NCI-H1105 (cell line): ENCODE measurements at places on chromosomes 6 and 20.

- no peak for DNase-seq
These were observed 4.8 kb upstream of the TMEM14A start for GRCh38 chr6:52666071-52666470.

- no peak for DNase-seq
These were observed 2.4 kb upstream of the BPIFA2 start for GRCh38 chr20:33165416-33166055.

DNA sequence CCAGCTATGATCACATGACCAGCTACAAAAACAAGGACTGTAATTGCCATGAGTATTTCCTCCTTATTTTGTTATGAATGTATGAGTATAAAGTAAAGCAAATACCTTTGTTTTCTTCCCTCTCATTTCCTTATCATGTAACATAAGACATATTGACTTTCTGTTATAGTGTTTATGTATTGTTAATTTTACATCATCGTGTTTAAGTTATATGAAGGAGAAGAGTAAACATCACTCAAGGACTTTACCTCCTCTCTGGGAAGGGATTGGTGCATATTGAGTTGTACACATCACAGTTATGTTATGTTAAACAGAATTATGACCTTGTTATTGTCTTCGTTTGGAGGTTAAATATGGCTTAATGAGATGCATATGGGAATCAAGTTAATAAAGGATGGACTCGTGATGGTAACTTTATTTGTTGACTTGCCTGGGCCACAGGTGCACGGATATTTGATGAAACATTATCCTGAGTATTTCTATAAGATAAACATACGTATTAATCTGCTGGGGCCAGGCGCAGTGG is 57.3 kb upstream of the CNKSR3 start:
- no peak for DNase-seq

DNA sequence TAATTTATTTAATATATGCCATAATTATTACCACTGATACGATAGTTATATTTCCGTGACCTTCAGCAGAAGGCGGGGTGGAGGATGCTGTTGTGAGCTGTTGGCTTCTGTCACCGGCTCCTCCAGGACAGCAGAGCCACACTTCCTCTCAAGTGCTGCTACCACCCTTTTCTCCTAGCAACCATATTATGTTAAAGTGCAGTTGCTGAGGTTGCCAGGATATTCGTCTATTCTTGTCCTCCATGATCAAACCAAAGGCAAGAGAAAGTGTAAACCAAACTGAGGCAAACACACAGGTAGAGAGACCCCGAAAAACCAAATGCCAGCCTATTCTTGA is 27.8 kb downstream of the RGS17 start:
- no peak for DNase-seq

- DNase-seq: no peak
These were observed 167.5 kb downstream of the GPX5 start for GRCh38 chr6:28693033-28693750.

- no peak for DNase-seq
These were observed 90.9 kb downstream of the PRND start for GRCh38 chr20:4812641-4813075.

DNA sequence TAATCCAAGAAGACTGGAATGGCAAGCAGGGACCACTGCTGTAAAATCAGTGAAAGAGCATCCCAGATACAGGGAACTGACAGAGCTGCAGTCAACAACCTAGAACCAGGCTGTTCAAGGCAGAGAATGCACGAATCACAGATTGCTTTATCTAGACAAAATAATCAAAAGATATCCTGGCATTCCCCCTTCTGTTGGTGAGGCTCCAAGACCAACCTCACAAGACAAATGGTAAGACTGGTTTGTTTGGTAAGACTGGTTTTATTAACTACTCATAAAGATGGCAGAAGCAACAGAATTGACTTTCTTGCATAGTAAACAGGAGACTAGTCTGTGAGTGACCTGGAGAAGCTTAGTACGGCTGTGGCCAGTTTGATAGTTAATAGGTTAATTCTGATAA is 88.8 kb upstream of the AHI1 start:
- no peak for DNase-seq

GRCh38 chr20:43751167-43752050 is 24.6 kb upstream of the GTSF1L start:
- DNase-seq: no peak

DNA sequence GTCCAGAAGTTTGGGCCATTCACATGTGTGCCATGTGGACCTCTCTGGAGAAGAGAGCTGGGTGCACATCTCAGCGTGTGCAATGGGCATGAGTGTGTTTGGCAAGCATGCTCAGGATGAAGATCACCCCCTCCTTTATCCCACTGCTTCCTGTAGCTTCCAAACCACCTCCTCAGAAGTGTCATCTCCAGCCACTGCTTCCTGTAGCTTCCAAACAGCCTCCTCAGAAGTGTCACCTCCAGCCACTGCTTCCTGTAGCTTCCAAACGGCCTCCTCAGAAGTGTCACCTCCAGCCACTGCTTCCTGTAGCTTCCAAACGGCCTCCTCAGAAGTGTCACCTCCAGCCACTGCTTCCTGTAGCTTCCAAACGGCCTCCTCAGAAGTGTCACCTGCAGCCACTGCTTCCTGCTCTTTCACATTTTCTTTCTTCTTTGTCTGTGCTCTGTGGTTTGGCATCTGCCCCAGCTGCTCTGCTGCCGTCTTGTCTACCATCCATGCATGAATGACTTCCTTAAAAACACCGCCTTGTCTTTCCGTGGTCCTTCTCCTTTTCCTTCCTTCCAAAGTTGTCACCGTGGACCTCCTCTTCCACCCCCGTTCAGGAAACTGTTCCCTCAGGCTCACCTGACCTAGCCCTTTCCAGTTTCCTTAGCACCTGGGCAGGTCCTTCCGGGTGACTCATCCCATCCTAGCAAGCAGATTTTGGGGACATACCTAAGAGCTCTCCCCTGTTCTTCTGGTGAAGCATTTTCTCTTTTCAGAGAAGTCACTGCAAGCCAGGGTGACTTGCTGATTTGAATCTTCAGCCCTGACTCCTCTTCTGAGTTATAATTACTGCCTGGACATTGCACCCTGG is 43.5 kb upstream of the TIAM2 start:
- no peak for DNase-seq

- DNase-seq: no peak
These were observed 2.4 kb downstream of the EDEM2 start for GRCh38 chr20:35144694-35145093.

DNA sequence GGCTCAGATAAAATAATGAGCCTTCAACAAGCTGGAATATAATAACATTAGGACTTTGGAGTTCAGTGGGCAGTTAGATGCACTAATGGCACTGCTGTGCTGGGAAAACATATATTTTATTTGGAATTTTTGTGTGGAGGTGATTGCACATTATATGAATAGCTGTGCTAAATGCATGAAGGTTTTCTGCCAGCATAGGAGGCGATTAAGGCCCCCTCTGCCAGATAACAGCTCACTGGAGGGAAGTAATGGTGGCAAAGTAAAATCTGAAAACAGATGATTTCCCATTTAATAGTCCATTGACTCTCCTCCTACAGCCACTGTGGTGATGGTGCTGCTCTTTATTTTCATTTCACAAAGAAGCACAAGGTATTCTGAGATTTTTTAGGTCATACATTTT is 326.0 kb downstream of the GRIK2 start:
- DNase-seq: no peak

DNA sequence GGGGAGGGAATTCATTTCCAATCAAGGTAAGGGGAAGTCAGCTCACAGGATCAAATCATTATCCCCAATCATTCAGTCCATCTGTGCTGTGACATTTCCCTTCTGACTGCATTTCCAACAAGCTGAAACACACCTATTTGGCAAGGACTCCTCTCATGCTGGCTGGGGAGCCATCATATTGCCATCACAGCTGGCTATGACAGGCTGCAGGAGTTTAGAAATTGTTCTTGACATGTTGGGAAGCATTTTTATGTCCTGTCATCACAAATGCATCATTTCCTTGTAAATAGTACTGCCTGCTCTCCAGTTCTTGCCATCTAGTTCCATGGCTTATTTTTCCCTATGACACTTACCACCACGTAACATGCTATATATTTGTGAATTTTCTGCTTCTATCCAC is 113.9 kb upstream of the TMEM170B start:
- no peak for DNase-seq

- no peak for DNase-seq
These were observed 6.3 kb upstream of the WFDC13 start for GRCh38 chr20:45695496-45695895.

DNA sequence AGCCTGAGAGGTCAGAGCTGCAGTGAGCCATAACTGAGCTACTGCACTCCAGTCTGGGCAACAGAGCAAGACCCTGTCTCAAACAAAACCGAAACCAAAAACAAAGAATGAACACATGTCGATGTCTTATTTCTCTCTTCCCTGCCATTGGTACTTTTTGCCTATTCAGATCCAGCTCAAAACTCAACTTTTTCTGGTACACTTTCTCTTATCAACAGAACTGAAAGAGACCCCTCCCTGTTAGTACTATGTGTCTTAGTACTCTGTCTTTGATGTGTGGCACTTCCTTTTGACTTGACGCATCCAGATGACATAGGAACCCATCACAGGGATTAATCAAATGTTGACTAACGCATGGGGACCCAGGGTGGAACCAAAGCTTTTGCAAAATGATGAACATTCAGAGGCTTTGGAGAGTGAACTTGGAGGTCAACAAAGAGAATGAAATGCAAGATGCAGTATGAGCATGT is 44.8 kb downstream of the AKAP12 start:
- DNase-seq: no peak

GRCh38 chr20:8094415-8094818 is 37.6 kb upstream of the PLCB1 start:
- DNase-seq: peak; percentile 5

DNA sequence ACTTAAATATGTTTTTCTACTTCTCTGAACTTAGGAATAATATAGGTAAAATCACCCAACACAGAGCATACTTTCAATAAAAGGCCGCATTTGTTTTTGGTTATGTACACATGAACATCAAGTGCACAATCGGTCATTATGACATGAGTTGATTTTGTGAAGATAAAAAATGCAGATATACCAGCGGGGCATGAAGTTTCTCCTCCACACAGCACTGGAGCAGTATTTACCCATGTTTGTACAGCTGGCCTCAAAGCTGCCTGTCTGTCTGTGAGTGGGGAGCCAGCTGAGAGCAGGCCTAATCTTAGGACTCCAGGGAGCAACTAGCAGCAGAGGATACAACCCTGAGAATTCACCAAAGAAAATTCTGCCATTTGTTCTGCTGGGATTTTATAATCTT is 206.5 kb downstream of the TPBG start:
- DNase-seq: peak; percentile 58

- DNase-seq: no peak
These were observed 723.7 kb downstream of the COL12A1 start for GRCh38 chr6:74482180-74482579.

- peak; percentile 75 for DNase-seq
These were observed 122.6 kb downstream of the GPX5 start for GRCh38 chr6:28648035-28648877.

- no peak for DNase-seq
These were observed 120.8 kb upstream of the B3GAT2 start for GRCh38 chr6:71077655-71078054.

DNA sequence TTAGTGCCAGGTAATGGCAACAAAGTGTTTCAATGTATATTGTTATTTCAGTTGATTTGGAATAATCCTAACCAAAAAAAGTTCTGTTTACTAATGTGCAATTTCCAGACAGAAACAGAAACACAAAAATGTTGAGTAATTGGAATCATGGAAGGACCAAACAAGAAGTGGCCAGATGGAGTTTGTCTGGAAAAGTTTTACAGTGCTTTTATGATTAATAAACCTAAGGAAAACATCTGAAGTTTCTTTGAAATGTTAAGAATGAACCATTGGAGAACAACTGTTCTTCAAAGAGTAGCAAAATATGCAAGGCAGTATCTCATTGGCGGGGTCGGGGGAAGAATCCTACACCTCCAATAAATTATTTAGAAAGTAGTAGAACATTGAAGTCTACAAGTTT is 19.0 kb upstream of the FILIP1 start:
- no peak for DNase-seq

DNA sequence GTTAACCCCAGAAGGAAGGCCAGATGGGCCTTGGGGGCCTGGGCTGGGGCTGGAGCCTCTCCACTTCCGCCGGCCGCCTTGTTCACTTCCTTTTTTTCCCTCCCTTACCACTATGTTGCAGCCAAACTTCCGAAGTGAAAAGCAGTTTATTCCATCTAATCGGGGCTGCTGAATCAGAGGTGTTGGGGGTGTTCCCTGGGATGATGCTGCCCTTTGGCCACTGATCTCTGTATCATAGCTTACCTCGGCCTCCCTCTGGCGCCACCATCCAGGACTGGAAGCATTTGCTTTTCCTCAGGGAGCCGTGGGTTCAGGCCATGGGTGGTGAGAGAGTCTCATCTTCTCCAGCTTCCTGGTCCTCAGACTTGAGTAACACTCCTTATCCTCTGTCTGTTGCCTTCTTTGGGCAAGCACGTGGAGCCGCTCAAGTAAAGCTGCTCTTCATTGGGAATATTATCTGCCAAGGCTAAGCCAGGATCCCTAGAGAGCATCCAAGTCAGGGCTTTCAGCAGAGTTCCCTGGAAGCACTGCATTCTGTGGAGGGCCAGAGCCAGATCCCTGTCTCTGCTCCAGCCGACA is 39.6 kb downstream of the SLX4IP start:
- DNase-seq: no peak

DNA sequence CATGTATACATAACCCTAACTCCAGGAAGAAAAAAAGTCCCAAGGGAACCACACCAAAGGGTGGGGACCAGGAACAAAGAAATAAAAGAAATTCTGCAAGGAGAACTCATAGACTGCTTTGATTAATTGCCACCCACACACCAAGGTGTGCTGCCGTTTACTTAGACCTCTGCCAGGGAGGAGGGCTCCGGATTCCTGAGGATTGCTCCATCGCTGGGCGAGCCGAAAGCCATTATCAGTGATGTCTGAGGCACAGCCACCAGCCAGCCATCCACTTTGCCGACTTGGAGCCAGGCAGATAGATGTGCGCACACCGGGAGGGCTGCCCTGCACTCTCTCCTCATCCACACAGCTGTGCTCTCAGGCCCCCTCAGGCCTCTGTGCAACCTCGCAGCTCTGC is 272.7 kb upstream of the FOXQ1 start:
- no peak for DNase-seq

- DNase-seq: no peak
These were observed 7.9 kb downstream of the SOX4 start for GRCh38 chr6:21601339-21601923.

- DNase-seq: no peak
These were observed 614.0 kb downstream of the UTRN start for GRCh38 chr6:144899161-144899560.

- no peak for DNase-seq
These were observed 71.3 kb upstream of the TOP1 start for GRCh38 chr20:40957265-40957760.

- DNase-seq: no peak
These were observed 6.6 kb downstream of the CST8 start for GRCh38 chr20:23497536-23497935.

GRCh38 chr20:32526125-32526524 is 59.0 kb downstream of the NOL4L start:
- no peak for DNase-seq
